ENCODE measurements at places on chromosomes 4 and X. TPM values are rescaled to one million over a fixed set of nuclear protein-coding genes. Genes with fewer than 3 reads are reported as not detected.

DNA sequence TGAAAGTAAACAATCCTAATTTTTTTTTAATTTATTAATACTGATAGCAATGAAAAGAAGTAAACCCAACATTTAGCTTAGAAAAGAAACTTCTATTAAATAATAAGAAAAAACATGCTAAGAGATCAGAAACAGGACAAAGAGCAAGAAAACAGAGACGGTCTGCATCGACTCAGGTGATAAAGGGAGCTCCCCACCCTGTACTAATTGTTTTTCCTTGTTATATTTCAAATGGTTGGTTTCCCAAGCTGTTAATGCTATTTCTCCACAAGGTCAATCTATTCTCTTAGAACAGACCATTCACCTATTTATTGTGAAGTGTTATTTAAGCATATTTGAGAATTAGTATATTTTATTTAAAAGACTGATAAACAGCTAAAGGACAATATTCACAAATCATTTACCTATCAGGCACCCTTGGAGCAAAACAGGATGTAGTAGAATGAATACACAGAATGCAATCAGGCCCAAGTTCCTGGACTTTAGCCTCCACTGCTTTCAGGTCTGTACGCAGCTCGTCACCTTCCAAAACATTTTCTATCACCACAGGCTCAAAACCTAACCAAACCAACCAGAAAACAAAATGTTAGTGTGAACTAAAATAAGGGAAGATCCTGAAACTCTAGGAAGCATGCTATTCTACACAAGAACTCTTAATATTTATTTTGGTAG is 5.5 kb downstream of the SEPSECS start:
- no peak for DNase-seq

DNA sequence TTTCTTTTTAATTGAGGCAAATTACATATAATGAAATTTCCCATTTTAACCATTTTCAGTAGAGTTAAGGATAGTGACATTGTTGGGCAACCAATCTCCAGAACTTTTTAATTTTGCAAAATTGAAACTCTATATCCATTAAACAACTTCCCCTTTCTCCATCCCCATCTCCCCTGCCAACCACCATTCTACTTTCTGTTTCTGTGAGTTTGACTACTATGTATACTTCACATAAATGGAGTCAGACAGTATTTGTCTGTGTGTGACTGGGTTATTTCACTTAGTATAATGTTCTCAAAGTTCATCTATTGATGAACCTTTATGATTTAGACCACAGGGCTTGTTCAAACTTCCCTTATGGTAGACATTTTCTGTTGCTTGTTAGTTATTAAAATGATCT is 364.5 kb upstream of the MAD2L1 start:
- DNase-seq, result no peak

DNA sequence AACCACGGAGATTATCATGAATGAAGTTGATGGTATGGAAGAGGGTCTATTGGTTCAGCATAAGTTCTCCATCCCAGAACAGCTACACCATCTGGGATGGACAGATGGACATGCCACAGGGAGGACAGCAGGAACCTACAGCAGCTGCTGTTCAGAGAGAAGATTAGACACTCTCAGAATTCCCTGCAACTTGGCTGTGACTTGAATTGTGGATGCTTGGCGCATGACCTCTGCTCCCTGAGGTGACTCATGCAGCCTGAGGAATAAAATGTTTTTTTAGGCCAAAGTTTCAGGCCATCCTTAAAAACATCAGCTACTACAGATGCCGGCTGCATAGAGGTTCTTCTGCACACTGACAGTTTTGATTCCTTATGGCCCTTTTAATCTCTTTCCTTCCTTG is 97.3 kb downstream of the RS1 start:
- no peak for DNase-seq

DNA sequence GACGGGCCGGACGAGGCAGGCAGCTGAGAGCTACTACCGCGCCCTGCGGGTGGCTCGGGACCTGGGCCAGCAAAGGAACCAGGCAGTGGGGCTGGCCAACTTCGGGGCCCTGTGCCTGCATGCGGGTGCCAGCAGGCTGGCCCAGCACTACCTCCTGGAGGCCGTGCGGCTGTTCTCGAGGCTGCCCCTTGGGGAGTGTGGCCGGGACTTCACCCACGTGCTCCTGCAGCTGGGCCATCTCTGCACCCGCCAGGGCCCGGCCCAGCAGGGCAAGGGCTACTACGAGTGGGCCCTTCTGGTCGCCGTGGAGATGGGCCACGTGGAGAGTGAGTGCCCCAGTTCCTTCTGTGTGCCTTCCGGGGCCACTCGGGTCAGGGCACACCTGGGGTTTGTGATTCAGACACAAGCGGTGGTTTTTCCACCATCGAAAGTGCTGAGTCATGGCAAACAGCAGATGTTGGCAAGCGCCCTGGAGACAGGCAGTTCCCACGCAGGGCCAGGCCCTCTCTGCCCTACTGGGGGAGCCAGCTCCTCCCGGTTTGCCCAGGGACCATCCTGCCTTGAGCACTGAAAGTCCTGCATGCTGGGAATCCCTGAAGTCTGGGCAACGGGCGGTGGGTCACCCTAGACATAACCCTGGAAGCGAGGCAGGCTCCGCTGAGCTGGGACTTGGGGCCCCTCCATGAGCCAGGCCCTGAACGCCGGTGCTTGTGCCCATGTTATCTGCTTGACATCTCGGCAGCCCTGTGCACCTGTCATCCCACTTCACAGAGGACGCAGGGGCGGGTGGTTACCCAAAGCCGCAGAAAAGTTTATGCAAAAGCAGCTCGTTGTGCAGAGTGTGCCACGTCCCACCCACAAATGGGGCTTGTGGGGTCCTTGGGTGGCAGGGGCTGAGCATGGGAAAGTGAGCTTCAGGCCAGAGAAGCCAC is 29.5 kb downstream of the SH3TC1 start:
- no peak for DNase-seq

DNA sequence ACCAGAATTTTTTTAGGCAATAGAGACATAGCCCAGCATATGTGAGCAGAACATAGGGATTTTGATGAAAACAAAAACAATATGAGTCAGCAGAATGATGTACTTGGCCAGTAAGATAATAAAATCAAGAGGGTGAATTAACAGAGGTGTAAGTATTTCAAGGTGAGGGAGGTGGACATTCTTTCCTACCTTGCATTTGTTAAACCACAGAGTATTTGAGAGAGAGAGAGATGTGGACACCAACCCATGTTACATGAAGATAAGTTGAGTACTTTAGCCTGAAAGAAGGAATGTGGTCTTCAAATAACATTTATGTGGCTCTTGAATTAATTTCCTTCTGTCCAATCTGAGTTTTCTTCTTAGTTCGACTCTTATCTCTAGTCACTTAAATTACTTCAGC is 68.6 kb downstream of the DIAPH2 start:
- no peak for DNase-seq

DNA sequence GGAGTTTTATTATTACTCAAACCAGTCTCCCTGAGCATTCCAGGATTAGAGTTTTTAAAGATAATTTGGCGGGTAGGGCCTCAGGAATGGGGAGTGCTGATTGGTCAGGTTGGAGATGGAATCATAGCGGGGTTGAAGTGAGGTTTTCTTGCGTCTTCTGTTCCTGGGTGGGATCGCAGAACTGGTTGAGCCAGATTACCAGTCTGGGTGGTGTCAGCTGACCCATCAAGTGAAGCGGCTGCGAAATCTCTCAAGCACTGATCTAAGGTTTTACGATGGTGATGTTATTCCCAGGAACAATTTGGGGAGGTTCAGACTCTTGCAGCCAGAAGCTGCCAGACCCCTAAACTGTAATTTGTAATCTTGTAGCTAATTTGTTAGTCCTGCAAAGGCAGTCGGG is 25.1 kb upstream of the SETD7 start:
- no peak for DNase-seq

- DNase-seq, result no peak
These were observed 375.4 kb upstream of the PITX2 start for GRCh38 chr4:110998320-110998719.

- no peak for DNase-seq
These were observed 93.8 kb downstream of the ARHGAP10 start for GRCh38 chr4:147825451-147826287.

DNA sequence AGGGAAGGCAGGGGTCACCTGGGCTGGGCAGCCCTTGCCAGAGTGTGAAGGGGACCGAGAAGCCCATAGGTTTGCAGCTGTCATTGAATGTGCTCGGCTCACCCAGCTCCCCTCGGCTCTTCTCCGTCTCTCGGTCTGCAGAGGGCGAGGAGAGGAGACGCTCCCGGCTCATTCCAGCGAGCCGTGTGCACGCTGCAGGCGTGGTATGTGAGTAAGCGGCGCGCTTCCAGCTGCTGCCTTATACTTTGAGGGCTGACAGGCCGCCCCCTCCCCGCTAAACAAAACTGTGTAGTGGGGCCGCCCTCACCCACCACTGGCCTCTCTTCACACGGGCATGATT is 23.0 kb upstream of the BCORL1 start:
- no peak for DNase-seq

GRCh38 chrX:68163441-68163840 is 269.9 kb downstream of the OPHN1 start:
- DNase-seq, result no peak

GRCh38 chr4:184668511-184669114 is 19.1 kb downstream of the PRIMPOL start:
- DNase-seq, result no peak

GRCh38 chr4:152162331-152162697 is 373.6 kb downstream of the FBXW7 start:
- DNase-seq, result no peak

DNA sequence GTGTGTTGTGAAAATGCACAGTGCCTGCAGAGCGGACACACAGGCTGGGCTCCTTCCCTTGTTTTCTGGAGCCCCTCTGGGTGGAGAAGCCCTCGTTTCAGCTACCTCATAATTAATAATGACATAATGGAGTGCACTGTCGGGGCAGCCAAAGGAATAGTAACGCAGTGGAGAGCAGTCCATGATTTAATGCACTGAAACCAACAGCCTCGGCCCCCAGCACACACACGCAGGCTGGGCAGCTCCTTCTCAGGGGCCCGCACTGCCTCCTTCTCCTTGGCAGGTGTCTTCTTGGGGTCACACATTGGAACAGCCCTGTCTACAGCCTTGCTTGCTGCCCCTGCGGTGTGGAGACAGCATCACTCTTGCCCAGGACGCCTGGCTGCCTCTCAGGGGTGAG is 89.2 kb downstream of the DCTD start:
- no peak for DNase-seq

- DNase-seq, result no peak
These were observed 150.5 kb downstream of the RAP1GDS1 start for GRCh38 chr4:98411731-98412130.

DNA sequence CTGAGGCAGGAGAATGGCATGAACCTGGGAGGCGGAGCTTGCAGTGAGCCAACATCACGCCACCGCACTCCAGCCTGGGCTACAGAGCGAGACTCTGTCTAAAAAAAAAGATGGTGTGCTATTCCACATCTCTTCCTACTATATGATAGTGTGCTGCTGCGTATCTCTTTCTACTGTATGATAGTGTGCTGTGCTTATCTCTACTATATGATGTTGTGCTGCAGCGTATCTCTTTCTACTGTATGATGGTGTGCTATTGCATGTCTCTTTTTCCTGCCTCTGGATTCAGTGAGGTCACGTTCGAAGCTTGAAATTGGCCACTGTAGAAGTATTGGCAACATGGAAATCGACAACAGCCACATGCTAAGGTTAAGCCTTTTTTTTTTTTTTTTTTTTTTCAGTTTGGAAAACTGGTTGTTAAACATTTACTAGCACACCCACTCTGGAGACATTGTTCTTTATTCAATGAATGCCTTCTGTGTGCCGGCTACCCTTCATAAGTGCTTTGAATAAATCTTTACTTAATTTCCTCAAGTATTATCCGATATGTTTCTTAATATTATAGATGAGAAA is 31.0 kb downstream of the ARFIP1 start:
- DNase-seq, result no peak

DNA sequence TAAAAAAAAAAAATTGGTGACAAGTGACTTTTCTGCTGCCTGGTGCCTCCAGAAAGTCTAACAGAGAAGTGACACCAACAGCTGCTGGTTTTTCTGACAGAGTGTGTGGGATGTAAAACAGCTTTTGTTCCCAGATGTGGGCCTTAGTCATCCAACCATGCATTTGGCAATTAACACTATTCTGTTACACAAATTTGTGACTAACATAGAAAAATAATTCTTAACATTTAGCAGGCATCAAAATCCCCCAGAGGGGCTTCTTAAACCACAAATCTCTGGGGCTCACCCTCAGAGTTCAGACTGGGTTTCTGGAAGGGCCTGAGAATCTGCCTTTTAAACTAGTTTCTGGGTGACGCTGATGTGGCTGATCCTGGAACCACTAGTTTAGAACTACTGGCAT is 100.5 kb upstream of the PCDH7 start:
- DNase-seq, result no peak

DNA sequence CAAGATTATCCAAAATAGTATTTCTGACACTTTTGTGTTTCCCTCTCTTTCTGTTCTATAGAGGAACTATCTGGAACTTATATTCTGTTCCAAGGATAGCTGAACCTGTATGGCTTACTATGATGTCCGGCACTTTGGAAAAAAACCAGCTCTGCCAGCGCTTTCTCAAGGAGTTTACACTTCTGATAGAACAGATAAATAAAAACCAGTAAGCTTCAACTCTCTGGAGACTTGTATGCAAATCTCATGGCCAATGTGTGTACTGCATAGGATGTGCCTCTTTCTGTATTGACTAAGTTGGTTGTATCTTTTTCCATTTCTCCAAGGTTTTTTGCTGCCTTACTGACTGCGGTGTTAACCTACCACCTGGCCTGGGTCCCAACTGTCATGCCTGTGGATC is 92.5 kb downstream of the FNIP2 start:
- DNase-seq, result no peak

DNA sequence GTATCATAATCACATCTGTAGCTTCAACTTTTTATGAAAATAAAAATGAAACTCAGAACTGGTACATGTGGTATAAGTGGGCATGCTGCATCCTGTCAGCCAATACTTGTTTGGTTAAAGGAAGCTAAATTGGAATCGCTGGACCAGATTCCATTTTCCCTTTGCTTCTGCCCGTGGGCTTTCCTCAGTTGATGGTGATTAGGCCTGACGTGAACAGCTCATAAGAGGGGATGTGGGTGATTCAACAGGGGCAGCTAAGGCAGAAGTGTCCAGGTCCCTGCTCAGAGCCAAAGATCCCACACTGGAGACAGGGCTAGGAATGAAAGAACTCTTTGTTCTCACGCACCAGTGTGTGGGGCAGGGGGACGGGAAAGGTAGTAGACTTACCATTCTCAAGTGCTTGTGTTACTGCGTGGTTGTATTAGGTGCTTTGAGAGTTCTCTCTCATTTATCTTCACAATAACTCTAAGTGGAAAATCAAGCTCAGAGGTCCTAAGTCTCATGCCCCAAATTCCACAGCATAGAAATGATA is 63.2 kb upstream of the GUCY1A1 start:
- DNase-seq, result no peak

IL13RA1 gene
- total RNA-seq, result 25.8 TPM

NMU gene
- total RNA-seq, result 8.1 TPM

CXorf66 gene
- total RNA-seq, result not detected

MAGEA4 gene
- not detected for total RNA-seq

ABRAXAS1 gene
- 11.5 TPM for total RNA-seq

TMEM164 gene
- total RNA-seq, result 10.8 TPM

POLN gene
- total RNA-seq, result 3.9 TPM

FAM114A1 gene
- total RNA-seq, result 105 TPM

TRIM61 gene
- not detected for total RNA-seq
